ENCODE measurements at places on chromosomes 6 and 20.
A peak's percentile ranks its signal among the peaks of the same experiment; 100 is the strongest.

DNA sequence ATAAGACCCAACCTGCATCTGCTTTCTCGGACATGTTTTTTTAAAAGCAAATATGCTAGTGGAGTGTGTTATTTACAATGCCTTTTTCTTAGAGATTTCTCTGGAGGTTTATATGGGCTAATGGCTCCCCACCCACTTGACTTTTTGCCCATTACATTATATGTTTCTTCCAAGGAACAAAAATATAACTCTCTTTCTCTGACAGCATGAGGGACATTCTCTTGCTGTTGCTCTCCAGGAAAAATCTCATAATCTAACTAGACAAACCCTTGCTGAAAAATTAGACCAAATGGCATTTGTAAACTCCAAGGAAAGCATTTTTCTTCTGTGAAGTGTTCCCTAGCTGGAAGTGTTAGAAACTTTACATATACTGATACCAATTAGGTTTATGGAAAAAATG lies 213.7 kb downstream of the PRL start:
- no peak for DNase-seq

- DNase-seq = no peak
Measured at GRCh38 chr6:156280065-156280464, 497.1 kb upstream of the ARID1B start.

DNA sequence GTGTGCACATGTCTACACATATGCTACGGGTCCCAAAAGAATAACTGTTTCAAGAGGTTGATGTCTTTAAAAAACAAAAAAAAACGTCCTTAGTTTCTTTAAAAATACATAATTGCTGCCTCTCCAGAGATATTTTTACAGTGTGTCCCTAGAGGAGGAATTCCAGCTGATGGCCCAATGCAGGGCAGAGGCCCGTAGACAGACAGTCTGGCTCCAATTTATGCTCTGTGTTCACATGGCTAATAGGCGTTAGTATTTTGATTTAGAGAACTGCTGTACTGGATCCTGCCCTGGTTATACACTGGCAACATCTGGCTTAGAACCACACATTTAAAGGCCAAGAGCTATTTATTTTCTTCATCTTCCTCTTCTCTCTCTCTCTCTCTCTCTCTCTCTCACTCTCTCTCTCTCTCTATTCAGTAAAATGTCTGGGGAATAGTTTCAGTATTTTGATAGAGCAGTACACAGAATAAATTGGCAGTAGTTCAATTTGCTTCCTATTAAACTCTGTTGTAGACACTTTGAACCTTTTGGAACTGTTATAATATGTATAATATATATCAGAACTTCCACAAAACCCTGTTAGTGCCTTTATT lies 260.6 kb downstream of the EYA4 start:
- DNase-seq = peak; percentile 16

DNA sequence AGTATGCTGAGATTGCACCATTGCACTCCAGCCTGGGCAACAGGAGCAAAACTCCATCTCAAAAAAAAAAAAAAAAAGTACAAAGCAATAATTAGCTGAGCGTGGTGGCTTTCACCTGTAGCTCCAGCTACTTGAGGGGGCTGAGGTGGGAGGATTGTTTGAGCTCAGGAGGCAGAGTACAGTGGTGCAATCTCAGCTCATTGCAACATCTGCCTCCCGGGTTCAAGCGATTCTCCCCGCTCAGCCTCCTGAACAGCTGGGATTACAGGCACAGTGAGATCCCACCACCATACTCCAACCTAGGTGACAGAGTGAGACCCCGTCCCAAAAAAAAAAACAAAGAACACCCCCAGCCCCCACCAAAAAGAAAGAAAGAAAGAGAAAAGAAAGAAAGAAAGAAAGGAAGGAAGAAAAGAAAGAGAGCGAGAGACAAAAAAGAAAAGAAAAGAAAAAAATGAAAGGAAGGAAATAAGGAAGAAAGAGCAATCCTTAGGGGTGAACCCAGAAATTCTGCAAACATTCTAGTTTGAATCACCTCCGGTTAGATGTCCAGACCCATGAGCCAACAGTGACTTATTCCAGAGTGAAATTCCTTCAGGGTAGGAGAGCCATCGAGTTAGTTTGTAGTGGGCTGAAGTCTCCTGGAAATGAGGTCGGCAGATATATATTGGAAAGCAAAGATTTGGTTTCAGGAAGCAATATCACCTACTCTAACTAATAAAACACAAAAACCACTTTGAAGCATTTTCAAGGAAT lies 3.2 kb upstream of the RIPOR3 start:
- DNase-seq = no peak

DNA sequence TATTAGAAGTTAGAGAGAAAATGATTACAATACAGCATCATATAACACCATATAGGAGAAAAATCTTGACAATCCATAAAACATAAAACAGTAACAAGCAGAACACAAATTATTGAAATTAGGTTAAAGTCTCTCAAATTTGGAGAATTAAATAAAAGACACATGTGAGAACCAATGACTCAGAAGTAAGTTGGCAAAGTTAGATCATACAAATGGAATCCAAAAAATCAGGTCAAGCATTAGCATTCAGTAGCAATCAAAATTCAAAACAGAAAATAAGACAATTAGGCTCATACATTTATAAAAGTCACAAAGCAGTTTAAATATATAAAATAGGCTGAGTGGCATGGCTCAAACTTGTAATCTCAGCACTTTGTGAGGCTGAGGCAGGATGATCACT lies 775.6 kb downstream of the PHF3 start:
- no peak for DNase-seq

- DNase-seq = no peak
Measured at GRCh38 chr20:23092861-23093495, 6.9 kb upstream of the CD93 start.

DNA sequence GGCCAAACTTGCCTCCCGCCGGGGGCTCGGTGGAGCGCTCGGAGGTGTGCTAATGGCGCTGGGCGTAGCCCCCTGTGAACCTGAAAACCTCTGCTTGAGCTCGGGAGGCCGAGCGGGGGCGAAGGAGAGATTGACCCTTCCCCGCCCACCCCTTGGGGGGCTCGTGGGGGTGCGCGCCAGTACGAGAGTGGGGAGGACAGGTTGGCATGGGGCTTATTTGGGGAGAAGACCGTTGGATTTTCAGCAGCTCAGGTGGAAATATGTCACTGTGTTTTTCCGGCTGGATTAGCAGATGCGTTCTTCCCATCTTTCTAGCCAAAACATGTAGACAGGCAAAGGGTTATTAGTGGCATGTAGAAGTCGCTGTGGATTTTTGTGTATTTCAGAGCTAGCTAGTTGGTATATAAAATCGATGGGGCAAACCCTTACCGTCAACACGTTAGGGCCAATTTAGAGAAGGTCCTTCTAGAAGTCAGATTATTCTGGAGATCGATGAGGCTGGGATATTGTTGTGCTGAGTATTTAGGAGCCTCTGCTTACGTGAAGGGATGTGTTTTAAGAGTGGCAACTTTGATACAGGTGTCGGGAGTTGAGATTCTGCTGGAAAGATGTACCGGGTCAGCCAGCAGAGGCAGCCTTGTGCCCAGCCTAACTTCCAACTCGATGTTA lies 525 bp downstream of the NCOA7 start:
- peak; percentile 68 for DNase-seq

GRCh38 chr6:5481033-5481432 lies 219.7 kb downstream of the FARS2 start:
- DNase-seq = no peak

DNA sequence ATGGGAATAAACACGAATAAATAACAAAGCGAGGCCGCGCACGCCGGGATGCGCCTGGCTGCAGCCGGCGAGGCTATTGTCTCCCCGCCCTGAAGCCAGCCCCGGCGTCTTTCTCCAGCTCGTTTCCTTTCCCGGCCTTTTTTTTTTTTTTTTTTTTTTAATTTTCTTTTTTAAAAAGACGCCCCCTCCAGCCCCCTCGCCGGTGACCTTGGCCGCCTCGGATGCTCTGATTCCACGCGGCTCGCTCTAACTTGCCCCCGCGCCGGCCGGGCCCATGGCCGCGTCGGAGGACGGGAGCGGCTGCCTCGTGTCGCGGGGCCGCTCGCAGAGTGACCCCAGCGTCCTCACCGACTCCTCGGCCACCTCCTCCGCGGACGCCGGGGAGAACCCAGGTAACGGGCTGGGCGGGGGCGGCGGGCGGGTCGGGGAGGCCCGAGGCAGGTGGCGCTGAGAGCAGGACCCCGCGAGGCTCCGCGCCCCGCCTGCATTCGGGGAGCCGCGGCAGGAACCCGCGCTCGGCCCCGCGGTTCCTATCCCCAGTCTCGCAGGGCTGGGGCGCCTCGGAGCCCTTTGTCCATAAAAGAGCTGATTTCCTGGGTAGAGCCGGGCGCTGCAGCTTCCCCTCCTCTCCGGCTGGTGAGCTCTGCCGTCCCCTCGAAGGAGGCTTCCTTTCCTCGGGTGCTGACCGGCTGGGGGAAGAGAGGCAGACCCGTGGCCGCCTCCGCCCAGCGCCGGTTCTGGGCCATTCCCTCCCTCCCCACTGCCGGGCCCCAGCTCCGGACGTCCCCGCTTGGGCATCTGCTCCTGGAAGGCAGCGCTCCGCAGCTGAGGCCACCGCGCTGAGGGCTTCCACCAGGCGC lies 631 bp downstream of the PHACTR3 start:
- no peak for DNase-seq

DNA sequence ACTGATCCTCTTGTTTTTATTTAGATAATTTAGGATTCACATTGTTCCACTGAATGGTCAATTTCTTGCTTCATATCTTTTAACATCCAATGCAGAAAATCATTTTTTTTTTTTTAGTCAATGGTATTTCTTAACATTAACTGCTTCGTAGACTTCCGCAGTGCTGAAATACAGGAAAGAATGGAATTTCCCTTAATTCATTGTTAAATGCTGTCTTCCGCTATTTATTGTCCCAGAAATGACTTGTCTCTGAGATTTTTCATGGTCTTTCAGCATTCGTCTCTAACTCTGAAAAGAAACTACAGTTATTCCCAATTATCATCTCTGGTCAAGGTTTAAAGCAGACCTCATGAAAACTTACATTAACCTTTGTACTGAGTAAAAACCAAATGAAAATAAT lies 1029.1 kb upstream of the MANEA start:
- no peak for DNase-seq

GRCh38 chr6:51365566-51365965 lies 546.9 kb downstream of the TFAP2B start:
- DNase-seq = no peak

GRCh38 chr6:4607793-4608192 lies 168.4 kb upstream of the CDYL start:
- no peak for DNase-seq

GRCh38 chr6:149323925-149324324 lies 6.4 kb downstream of the TAB2 start:
- DNase-seq = no peak

GRCh38 chr20:32301719-32302506 lies 24.5 kb downstream of the KIF3B start:
- no peak for DNase-seq

- peak; percentile 15 for DNase-seq
Measured at GRCh38 chr6:62775427-62776022, 435.7 kb upstream of the FKBP1C start.

- DNase-seq = peak; percentile 91
Measured at GRCh38 chr6:3157131-3157933, at the start of gene TUBB2A. TSS of gene TUBB2A (minus strand) at chr6:3157544. CDS start at chr6:3157463, 81 bp downstream.

GRCh38 chr6:15736297-15736696 lies 73.5 kb upstream of the DTNBP1 start:
- no peak for DNase-seq

GRCh38 chr6:43180985-43181384 lies 1.0 kb upstream of the CUL9 start:
- DNase-seq = peak; percentile 10

DNA sequence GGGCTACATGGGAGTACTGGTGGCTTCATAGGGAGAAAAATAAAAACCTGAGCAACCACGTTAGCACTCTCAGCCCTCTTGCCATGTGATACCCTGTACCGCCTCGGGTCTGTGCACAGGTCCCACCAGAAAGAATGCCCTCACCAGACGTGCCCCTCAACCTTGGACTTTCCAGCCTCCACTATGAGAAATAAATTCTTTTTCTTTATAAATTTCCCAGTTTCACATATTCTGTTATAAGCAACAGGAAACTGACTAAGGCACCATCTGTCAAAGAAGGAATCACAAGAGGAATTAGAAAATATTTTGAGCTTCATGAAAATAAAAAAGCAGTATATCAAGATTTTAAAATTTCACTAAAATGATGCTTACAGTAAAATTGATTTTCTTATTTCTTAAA lies 168.4 kb upstream of the BMP5 start:
- DNase-seq = no peak

DNA sequence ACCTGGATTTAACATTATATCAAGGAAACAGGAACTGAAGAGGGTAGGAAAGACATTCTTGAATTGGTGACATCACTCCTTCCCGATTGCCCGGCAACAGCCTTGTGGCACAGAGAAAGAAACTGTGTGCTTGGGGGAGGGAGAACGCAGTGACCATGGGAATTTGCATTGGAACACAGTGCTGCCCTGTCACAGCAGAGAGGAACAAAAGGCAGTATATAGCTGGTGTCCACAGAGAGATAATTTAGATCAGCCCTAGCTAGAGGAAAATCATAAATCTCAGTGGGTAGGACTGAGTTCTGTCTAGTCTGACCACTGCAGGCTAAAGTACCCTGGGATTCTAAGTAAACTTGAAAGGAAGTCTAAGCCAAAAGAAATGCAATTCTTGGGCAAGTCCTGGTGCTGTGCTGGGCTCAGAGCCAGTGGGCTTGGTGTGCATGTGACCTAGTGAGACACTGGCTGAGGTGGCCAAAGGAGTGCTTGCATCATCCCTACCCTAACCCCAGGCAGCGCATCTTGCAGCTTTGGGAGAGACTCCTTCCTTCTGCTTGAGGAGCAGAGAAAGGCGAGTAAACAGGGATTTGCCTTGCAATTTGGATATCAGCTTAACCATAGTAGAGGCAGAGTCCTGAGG lies 697.6 kb downstream of the HACE1 start:
- DNase-seq = peak; percentile 36

- DNase-seq = no peak
Measured at GRCh38 chr20:49814057-49814694, 1.5 kb downstream of the SLC9A8 start.

DNA sequence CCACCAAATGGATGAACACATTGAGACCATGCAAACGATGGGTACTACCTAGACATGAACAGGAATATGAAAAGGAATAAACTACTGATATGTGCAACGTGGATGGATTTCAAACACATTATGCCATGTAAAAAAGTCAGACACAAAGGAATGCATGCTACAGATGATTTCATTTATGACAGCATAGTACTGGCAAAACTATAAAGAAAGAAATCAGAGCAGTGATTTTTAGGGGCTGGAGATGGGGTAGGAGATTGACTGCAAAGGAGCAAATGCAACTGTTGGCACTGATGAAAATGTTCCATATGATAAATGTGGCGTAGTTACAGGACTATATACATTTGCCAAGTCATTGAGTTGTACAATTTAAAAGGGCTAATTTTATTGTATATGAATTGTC lies 13.4 kb upstream of the COL12A1 start:
- DNase-seq = no peak

GRCh38 chr20:23441850-23442313 lies 2.4 kb downstream of the CSTL1 start:
- DNase-seq = peak; percentile 89

DNA sequence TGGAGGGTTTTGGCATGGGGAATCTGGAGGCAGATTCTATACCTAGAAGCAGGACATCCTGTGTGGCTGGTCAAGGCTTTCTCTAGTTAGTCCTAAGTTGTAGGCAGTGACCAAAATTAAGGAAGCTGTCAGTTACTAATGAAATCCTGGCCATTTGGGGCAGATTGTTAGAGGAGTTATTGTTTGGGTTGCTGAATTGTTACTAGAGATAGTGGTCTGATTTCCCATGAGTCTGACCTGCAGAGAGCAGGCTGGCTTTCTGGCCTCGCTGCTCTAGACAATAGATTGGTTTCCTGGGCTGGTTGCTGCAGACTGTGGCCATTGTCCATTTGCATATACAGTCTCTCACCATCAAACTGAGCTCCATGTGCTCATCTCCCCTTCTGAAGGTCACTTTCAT lies 205.0 kb upstream of the SASH1 start:
- no peak for DNase-seq

Measured in cardiac fibroblast (primary cell).